ENCODE measurements at places on chromosomes 12 and 14.

DNA sequence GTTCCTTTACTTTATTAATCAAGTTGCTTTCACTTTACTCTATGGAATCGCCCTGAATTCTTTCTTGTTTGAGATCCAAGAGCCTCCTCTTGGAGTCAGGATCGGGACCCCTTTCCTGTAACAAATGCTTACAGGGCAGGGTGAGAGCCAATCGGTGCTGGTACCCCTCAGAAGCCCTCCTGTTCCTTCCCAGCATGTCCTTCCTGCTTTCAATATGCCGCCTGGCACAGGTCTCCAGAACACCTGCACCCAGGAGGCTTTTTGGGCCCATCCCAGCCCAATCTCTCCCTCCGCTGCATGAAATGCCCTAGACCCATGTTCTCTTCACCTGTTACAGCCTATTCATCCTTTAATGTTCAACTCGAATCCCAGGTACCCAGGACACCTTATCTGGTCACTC lies 122.2 kb downstream of the FOXN3 start:
- DNase-seq: no peak

DNA sequence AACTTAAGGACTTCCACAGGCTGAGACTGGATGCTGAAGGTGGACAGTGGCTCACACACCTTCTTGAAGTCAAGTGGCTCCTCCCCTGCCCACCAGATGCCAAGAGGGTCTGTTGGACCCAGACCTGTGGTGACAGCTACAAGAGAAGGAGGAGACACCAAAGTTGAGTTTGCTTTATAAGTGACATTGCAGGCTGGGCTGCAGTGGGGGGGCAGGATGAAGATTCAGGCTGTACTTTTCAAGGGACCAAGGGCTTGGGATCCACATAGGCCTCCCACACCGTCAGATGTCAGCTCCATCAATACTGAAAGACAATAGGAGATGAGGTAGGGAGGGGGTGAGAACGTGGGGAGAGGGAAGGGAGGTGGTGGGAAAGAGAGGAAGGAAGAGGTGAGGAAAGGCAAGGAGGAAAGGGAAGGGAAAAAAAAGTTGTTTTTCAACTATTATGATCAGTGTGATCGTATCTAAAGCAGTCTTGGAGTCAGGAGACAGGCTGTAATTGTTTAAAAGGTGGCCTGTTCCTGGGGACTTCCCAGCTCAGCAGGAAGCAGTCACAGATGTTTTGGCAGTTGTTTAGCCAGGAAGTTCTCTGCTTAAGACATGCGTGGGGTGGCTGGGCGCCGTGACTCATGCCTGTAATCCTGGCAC lies 84.1 kb upstream of the RESF1 start:
- no peak for DNase-seq

DNA sequence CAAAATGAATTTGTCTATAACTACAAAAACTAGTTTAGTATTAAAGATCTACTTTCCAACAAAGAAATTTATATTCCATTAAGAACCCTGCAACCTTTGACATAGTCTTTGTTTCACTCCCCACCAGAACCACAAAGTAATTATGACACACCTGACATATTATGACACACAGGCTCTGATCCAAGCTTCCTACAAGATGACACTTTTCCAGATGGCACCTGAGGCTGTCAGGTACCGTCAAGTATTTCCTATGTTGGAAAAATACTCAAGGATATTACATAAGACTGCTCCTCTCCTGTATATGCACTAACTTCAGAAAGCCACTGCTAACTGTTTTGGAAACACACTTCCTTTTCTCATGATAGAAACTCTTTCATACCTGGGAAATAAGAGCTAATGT lies 38.9 kb downstream of the STXBP6 start:
- no peak for DNase-seq

- no peak for DNase-seq
Measured at GRCh38 chr12:93085383-93086287, 156.5 kb upstream of the EEA1 start.

DNA sequence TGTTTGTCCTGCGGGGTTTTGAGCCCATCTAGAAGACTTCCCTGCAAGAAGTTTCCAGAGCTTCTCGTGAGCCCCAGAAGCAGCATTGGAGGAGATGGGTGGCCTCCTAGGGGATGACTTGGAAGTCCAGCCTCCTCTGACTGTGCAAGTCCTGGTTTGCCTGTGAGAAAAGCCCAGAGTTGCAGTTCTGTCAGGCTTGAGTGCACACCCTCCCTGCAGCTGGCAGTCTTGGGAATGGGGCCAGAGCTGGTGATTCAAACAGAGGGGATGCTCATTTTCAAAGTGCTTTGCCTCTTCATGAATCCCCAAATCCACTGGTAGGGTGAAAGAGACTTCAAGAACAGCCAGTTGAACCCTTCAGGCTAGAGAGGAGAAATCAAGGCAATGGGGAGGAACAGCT lies 3.9 kb upstream of the PPP1R1A start:
- no peak for DNase-seq

DNA sequence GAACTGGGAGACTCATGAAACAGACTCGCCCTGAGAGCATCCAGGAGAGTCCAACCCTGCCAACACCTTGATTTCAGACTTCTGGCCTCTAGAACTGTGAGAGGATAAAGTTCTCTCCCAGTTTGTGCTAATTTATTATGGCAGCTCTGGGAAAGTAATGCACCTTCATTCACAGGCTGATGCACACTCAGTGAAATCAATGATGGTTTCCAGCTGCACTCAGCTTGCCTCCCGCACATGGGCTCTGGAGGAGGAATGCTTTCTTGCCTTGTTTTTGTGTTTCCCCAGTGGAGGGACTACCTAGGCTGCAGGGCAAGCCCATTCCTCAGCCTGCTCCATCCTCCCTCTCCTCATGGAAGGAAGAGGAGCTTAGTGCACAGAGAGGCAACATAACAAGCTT lies 45.7 kb downstream of the TMEM132C start:
- DNase-seq: no peak

DNA sequence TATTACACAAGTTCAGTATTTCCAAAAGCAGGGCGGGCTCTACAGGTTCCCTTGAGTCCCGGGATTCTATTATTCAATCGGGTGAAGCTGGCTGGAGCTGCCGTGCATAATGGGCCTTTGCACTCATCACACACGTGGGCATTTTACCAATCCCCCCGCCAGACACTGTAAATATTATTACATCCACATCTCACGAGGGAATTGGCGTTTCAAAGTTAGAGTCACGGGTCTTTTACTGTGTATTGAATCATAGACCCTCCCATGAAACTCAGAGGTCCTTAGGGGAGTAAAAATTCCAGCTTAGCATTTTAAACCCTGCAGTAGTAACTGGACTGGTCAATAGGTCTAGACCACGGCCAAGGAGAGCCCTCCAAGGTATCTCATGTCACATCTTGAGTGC lies 70.3 kb downstream of the MAP1LC3B2 start:
- DNase-seq: no peak

- no peak for DNase-seq
Measured at GRCh38 chr12:43396671-43397070, 155.3 kb downstream of the ADAMTS20 start.

GRCh38 chr12:46084666-46085631 lies 94.6 kb upstream of the SCAF11 start:
- DNase-seq: no peak

GRCh38 chr14:88950069-88950468 lies 125.6 kb downstream of the TTC8 start:
- no peak for DNase-seq

DNA sequence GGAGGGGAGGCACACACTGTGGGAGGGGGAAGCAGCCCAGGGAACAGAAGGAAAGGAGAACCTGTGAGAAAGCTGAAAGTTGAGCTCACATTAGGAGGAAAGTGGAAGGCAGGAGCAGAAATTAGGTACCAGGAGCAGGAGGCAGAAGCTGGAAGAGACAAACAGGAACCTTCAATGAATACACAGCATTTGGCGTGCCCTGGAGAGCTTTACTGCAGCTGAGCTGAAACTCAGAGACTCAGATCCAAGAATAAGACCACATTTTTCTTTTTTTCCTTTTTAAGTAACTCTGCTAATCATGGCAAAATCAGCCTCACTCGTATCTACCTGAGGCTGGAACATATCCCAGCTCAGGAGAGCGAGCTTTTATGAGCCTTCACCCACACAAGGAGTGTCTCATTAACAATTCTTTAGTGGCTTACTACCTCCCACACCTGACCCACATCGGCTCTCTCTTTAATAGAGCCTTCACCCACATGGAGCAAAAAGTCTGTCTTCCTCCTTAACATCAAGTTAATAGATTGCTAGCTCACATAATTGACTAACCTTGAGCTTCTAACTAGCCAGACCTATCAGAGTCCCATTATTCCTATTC lies 18.2 kb upstream of the CERS5 start:
- no peak for DNase-seq

DNA sequence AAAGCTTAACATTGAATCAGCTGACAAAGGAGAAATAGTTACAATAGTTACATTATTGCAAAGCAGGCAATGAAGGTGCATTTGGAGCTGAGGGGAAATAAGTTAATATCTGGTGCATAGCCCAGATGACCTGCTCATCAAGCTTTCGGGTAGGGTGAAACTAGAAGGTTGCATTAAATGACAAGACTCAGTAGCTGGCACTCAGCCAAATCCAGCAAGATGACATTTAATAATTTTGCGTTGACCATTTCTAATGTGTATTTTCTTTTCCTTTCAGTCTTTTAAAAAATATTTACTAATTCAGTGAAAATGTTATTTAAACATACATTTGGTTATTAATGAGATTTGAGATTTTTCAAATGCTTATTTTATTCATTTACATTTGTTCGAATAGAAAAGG lies 188.6 kb downstream of the SLC5A8 start:
- DNase-seq: no peak

DNA sequence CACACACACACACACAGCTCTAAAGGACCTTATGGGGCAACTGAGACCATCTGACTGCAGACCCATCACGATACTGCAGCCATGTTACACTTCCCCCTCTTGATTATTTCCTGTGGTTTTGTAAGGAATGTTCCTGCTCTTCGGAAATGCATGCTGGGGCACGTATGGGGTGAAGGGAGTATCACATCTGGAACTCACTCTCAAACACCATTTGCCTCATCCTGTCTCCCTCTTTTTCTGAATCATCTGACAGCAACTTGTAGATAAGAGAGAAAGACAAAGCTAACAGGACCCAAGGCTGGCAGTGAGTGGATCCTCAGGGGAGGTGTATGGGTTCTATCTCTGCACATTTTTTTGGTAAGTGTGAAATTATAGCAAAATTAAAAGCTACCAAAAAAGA lies 50.3 kb downstream of the RIMBP2 start:
- no peak for DNase-seq

DNA sequence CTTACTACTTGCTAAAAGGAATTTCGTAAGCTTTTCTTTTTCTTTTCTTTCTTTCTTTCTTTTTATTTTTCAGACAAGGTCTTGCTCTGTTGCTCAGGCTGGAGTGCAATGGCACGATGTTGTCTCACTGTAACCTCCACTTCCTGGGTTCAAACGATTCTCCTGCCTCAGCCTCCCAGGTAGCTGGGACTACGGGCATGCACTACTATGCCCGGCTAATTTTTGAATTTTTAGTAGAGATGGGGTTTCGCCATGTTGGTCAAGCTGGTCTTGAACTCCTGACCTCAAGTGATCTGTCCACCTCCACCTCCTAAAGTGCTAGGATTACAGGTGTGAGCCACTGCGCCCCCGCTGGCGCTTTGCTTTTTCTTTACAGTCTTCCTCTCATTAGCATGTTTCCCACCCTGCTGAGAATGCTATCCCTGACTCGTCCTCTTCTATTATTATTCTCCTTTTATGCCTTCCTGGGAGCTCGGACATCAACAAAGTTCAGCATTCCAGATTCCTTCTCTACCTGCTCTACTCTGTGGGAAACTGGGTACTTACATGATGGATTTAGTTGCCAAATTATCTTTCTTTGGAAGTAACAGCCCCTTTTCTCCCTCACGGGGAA lies 3.1 kb downstream of the MTHFD1 start:
- DNase-seq: no peak

- DNase-seq: no peak
Measured at GRCh38 chr14:53882684-53883083, 73.9 kb downstream of the BMP4 start.

- no peak for DNase-seq
Measured at GRCh38 chr12:40825156-40825555, 132.9 kb downstream of the CNTN1 start.

- no peak for DNase-seq
Measured at GRCh38 chr14:40394634-40395340, 962.6 kb upstream of the FBXO33 start.

- peak; percentile 90 for DNase-seq
Measured at GRCh38 chr12:122350141-122350848, 72.2 kb downstream of the CLIP1 start.

DNA sequence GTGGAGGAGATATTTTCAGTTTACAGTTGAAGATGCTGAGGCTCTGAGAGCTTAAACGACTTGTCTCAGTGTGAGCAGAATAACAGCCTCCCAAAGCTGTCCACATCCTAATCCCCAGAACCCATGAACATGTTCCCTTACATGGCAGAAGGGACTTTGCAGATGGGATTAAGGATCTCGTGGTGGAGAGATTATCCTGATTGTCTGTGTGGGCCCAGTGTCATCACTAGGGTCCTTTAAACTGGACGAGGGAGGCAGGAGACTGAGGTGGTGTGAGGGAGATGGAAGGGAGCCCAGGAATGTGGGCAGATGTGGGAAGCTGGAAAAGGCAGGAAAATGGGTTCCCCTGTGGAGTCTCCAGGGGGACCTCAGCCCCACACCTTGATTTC lies 9.6 kb upstream of the KRT80 start:
- DNase-seq: no peak

DNA sequence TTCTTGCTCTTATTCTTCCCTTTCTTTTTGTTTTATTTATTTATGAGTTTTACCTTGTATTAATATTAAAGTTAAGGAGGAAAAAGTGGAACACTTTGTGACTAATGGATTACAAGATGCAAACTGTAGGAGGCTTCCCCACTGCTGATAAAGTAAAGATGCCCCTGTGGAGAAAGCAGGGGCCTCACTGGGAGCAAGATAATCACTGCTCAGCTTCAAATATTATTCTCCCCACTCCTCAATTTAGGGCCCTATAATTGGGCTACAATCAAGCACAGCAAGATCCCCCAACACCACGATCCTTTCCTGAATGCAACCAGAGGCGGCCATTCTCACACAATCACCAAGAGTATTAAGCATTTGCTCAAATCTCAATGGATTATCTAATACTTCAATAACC lies 149.2 kb downstream of the SLC2A13 start:
- DNase-seq: no peak

DNA sequence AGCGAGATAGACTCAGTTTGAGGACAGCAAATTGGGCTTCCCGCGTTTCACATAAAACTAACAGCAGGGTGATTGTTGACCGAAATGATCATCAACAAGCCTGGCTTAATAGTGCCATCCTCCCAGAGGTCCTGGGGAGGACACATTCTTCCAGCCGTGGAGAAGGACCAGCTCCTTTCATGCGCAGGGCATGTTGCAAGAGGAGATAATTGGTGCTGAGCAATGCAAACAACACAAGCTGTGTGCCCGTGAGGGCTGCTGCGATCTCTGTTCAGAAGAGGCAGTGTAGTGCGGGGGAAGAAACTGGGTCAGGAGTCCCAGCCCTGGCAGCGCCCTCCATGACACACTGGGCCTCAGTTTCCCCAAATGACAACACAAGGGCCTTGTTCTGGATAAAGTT lies 54.3 kb downstream of the CCDC85C start:
- DNase-seq: no peak

GRCh38 chr14:95686935-95687334 lies 709 bp downstream of the TCL1B start:
- DNase-seq: no peak
